Left ventricle myocardium inferior (tissue), 1 donor: ENCODE measurements at places on chromosomes 4 and X. TPM values are rescaled to one million over a fixed set of nuclear protein-coding genes. Genes with fewer than 3 reads are reported as not detected.

- DNase-seq: no peak
These were observed 134.3 kb downstream of the TEX11 start for GRCh38 chrX:70774223-70774622.

DNA sequence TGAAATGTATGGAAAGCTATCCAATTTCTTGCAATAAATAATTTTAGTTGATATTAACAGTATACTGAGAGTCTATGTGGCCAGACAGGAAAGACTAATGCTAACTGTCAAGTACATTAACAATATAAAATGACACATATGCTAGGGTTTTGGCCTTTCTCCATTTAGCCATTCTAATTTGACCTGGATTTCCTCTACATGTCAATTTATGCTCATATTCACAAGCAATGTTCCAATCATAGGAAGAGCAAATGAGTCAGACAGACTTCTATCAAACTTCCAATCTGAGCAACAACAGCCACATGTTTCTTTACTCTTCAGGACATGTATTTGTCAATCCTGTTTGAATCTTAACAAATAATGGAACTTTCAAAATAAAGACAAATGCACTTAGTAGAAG lies 53.6 kb downstream of the CORIN start:
- no peak for DNase-seq

GRCh38 chr4:157246964-157247363 lies 26.4 kb downstream of the GRIA2 start:
- DNase-seq: no peak

GRCh38 chr4:68655764-68656444 lies 14.5 kb downstream of the UGT2B15 start:
- DNase-seq: no peak

GRCh38 chrX:17525266-17525665 lies 150.3 kb downstream of the NHS start:
- no peak for DNase-seq

DNA sequence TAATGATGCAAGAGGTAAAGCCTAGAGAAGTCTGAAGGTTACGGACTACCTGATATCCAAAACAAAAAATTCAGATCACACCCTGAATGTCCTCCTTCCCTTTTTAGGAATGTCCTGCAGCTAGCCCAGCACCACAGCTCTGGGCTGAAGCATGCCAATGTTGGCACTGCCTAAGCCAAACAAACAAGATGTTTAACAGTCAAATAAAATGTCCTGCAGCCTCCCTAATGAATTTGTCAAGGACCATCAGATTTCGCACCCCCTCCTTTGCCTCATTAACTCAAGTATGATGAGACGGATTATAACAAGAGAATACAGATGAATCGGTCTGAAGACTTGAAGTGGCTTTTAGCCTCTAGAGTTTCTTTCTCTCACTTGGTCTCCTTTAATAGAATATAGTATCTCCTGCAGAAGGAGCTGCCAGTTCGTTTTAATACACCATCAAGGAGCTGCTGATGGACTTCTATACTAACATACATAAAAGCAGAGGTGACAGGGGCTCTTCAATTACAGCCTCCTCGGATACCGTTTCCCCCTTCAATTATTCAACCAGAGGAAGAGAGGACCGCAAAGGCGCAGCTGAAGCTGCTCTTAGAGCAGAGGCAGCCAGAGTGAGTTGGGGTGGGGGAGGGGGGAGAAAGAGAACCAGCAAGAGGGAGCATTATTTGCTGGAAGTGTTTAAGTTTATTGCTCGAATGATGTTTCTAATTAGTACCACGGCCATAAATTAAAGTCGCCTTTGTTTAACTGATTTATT lies 3.0 kb upstream of the MAB21L2 start:
- DNase-seq: no peak

DNA sequence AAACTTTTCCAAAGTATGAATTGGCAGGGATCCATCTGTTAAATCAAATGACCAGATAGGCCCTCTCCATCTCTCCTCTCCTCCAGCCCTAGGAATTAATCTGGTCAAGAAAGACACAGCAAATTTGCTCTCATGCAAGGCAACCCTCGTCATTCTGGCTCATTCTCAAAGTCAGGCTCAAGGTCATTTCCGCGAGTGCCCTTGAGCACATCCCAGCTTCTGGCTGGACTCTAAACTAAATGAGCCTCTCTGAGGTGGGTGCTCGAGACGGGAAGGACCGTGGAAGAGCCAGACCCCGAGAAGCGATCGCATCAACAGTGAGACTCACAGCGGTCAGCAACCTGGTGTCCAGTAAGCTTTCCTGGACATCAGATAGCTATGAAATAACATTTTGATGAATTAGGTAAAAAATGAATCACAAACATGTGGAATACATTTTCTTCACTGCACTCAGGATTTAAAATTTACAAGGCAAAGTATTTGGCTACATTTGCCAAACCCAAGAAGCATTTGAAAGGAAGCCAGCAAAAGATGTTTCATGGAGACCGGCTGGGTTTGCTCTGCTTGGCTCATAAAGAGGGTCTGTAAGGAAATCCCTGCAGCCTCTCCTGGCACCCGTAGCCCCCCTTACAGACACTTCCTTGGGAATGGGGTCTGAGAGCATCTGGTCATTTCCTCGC lies 121.0 kb downstream of the ENPP6 start:
- DNase-seq: no peak

- no peak for DNase-seq
These were observed 10.4 kb downstream of the MED28 start for GRCh38 chr4:17624821-17625220.

GRCh38 chr4:17805580-17806155 lies 4.9 kb downstream of the DCAF16 start:
- no peak for DNase-seq

- DNase-seq: no peak
These were observed 12.3 kb upstream of the GNPDA2 start for GRCh38 chr4:44738615-44739014.

DNA sequence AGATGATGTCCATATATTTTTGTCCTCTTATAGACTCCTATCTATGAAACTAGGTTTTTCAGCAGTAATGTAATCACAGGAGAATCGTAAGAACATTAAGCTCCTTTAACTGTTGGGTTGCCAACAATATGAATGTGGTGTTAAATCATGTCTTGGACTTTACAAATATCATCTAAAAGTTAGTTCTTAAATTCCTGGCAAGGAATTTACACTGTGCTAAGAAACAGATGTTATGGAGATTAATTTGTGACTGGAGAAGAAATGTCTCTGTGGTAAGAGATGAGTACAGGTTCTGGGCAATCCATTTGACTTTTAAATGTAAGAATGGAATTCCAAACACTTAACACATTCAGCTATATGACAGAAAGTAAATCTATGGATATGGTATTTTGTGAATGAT lies 34.6 kb downstream of the CNKSR2 start:
- DNase-seq: no peak

Gene UVSSA
- total RNA-seq: 5.9 TPM

Gene TGIF2LX
- not detected for total RNA-seq

Gene RPL10
- 1,850 TPM for total RNA-seq
